ENCODE measurements at places on chromosomes 12 and 14.

- no peak for DNase-seq
These were observed 114.9 kb upstream of the COCH start for GRCh38 chr14:30759172-30760125.

DNA sequence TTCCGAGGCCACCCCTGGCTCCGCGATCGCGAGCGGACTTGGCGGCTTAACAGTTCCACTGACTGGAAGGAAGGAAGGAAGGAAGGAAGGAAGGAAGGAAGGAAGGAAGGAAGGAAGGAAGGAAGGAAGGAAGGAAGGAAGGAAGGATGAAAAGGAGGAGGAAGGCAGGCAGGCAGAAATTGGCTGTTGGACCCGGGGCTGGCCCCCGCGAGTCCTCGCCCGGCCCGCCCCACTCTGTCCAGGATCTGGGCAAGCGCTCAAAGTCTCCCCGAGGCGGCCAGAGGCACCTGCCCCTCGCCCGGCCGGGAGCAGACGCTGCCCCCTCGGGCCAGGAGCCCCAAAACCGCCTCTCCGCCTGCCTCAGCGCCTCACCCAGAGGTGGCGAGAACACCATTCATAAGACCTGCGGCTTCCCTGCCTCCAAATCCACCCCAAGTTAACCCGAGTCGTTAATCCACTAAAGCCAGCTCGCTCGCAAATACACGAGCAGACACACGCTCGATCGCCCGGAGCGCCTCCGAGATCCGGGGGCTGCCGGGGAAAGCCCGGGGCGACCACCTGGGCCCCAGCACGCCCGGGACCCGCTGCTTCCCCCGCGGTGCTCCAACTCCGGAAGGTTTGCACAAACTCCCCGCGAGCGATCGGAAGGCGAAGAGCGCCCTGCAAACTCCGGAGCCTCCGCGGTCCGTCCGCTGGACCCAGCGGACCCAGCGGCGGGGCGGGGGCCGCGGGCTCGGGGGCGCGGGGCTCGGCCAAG lies 844 bp downstream of the DPF3 start:
- peak; percentile 24 for DNase-seq

- no peak for DNase-seq
These were observed 2.7 kb downstream of the GAPDH start for GRCh38 chr12:6536894-6537579.

- no peak for DNase-seq
These were observed 54.1 kb downstream of the ADIPOR2 start for GRCh38 chr12:1744932-1745331.

DNA sequence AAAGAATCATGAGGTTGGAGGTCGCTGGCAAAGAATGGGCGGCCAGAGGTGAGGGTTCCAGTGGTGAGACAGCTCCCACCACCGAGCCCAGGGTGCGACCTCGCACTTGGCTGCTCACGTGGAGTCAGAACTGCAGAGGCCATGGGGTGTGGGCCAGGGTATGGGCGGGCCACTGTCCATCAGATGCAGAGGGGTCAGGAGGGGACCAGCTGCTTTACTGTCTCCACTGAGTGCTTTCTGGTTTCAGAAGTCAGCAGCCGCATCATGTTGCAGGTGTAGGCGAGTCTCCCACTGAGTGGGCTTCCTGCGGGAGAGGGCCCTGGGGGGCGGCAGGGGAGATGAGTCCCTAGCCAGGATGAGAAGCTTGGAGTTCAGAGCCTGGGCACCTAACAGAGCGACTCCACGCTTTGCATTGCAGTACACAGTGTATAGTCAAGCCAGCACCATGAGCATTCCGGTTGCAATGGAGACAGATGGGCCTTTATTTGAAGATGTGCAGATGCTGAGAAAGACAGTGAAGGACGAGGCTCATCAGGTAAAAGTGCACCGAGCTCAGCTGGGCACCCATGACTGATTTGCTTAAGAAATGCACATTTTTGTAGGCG lies 46.9 kb upstream of the DYNC1H1 start:
- no peak for DNase-seq

- DNase-seq = no peak
These were observed 19.0 kb downstream of the NOC4L start for GRCh38 chr12:132163041-132163910.

GRCh38 chr12:65662590-65662989 lies 161.7 kb upstream of the HMGA2 start:
- no peak for DNase-seq

GRCh38 chr12:116539905-116540482 lies 19.2 kb upstream of the MAP1LC3B2 start:
- DNase-seq = no peak

DNA sequence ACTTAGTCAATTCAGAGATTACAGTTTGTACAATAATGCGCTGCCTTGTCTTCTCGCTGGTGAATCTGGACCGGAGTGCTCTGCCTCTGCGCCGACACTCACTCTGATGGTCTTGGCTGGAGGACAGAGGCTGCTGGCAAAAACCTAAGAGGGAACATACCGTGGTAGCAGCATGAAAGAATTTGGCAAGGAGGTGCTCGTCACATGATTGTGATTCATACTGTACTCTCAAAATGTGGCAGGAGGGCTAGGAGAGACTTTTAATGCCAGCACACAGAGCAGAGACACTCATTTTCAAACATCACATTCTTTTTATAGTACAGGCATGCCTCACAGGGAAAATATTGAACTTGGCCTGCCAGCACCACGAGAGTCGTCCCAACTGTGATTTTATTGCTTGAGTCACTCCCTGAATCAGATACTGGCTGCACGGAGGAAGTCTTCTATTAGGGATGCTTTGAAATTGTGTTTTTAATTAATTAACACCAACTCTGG lies 67.8 kb downstream of the HMGA2 start:
- DNase-seq = no peak

GRCh38 chr14:105419195-105420091 lies at the start of gene MTA1:
TSS of gene MTA1 (plus strand) at chr14:105419827. CDS start at chr14:105420036, 209 bp downstream.
- DNase-seq = no peak

GRCh38 chr14:71527838-71528237 lies 404.4 kb upstream of the RGS6 start:
- DNase-seq = no peak

DNA sequence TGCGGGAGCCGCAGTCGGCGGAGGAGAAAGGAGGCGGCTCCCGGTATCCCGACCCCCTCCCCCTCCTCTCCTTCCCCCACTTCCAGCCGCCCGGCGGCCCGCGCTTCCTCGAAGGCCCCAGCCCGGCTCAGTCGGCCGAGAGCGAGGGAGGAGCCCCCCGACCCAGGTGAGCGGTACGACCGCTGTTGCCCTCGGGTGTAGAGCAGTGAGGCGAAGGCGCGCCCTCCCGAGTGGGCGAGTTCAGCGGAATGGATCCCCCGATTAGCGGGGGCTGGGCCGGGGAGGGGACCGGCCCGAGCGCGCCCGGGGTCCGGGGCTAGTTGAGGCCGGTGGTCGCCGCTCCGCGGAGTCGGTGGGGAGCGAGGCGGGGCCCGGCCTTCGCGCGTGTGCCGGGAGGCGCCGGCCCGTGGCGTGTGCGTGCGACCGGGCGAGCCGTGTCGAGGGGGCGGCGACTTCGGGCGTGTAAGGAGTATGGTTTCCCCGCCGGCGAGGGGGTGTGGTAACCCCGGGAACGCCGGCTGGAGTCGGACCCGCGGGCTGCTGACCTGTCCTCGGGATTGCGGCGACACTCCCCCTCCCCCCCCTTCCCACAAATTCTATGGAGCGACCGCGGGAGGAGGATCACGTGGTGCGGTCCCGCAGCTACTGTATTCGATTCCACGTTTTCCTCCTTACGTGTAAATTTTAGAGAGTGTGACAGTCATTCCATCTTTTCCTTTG lies 501 bp downstream of the RIMKLB start:
- DNase-seq = peak; percentile 11

DNA sequence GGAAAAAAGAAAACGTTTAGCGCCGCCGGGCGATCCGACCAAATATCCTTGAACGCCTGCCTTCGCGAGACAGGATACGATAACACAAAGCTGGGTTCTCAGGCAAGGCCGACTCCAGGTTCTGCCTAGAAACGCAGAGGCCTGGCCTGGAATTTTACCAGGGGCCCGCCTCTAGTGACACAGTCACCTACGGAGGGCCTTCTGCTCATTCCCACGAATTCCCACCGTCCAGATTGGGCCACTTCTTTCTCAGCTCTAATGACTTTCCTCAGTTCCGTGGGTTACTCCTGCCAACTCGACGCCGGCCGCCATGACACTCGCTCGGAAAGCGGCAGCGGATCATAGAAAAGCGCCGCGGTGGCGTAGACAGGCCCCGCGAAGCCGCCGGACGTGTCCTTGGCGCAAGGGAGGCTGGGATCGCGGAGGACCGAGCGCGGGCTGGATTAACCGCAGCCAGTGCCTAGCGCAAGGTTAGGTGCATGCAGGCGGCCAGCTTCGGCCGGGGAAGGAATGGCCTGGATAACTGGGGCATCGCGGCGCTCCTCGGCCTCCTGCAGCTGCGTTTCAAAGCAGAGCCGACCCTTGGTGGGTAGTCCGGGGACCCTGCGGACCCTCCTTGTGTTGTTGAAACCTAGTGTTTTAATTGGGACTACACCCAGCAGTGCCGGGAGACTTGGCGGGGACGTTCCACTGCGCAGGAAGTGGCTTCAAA lies at the start of gene TRIP11:
Gene TRIP11 (minus strand): TSS at position 341 of the 712 bp plus-strand sequence. CDS start 374 bp downstream, outside the sequence.
- DNase-seq = peak; percentile 70

DNA sequence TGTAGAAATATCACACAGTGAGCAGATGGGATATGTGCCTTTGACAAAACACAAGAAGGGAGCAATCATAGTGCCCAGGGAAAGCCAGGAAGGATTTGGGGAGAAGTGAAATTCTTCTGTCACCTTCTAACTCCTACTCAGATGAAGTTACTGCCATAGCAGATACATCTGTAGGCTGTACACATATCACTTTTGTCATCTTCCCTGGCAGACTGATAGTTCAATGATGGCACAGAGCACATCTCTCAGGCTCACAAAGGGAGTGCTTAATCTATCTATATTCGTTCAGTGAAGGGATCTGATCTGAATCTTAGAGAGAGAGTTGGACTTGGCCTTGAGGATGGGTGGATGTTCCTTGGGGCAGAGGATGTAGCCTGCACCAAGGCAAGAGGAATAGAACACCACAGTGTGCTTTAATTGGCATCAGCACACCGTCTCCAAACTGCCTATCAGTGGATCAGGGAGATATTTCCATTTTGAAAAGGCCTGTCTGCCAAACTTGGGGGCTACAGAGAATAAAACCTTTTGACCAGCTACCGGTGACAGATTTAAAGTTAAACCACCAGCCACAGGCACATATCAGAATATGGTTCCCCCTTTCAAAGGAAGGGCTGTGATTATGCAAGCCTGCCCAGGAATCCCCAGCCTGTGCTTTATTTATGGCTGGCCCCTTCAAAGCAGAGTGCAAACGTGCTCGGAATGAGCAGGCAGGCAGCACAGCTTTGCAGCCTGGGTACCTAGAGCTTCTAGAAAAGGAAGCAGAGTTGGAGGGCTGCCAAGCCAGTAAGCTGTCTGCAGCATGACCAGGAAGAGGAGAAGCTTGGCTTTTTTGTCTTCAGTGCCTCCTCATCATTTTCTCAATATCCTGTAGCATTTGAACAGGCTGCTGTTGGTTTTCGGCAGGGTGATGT lies 165.5 kb upstream of the DYRK2 start:
- no peak for DNase-seq

DNA sequence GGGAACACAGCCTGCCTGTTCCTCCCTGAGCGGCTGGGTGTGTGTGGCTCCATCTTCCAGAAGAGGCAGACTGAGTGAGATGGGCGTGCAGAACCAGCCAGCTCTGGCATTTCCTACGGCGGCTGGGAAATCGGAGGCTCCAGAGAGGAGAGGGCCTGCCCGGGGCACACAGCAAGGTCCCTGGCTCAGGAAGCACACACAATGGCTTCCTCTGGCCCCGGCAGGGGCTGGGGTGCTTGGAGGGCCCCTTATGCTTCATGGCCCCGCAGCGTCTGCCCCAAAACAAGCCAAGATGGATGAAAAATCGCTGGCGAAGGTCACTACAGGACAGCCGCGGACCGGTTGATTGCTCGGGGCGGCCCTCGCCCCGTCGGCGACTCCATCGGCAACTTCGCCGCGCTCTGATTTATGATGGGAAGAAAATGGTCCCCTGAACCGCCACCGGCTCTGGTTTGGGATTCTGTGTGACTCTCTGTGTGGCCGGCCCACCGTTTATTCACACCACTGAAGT lies 191.5 kb upstream of the C14orf180 start:
- DNase-seq = no peak

DNA sequence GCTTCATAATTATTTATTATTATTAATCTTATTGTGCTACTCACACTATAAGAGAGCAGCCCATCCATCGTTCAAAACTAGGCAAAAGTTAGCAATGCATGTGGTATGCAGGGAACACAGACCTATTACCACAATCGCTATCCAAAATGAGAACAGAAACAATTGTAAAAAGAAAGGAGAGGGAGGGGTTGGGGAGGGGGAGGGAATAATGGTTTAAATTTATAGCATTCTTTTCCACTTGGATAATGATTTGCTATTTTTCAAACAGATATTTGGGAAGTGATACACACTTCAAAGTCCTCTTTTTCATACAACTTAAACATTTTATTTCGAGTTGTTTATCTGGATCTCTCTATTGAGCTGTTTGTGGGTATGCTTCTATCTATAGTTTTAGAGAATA lies 248.6 kb upstream of the SOX5 start:
- no peak for DNase-seq

DNA sequence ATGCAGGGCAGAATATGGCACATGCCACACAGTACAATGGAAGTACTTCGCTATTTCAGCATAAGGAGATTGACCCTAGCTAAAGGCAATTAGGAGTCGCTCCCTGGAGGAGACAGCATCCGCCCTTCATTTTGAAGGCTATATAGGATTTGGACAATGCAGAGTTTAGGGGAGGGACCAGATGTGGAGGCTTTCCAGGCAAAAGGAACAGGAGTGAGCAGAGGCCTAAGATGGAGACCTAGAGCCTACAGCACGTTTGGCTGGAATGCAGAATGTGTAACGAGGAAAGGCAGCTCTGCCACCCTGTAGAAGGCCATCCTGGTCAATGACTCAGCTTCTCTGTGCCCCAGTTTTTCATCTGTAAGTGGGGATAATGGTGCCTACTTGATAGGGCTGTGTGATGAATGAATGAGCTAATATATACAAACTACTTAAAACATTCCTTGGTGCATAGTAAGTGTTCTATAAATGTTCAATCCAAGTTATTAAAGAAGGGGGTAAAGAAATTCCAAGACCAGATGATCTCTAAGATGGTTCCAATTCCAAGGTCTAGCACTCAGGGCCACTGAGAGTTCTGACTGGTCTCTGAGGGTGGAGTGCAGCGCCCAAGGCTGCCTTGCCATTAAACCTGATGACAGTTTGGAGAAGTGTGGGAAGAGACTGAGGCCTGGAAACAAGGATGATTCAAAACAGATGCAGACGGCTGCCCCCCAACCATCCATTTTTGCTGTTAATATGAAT lies 54.3 kb upstream of the FRMD6 start:
- DNase-seq = no peak

Measured in substantia nigra (tissue), 51 donors.